ENCODE measurements at places on chromosomes 6 and 20.

DNA sequence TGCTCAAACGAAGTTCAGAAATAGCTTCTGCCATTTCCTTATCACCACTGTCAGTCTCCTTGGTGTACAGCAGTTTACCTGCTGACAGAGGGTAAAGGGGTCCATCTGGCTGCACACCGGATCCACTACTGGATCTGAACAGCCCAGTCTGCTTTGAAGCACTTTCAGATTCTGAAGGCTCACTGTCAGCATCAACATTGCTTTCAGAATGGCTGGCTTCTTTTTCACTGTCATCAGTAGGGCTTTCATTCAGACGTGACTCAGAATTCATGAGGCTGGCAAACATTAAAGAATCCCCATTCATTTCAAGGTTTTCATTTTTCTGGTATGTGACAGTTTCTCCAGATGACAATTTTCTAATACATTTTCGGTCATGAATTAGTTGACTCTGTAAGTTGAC, 21.0 kb upstream of the PNISR start:
- no peak for DNase-seq

DNA sequence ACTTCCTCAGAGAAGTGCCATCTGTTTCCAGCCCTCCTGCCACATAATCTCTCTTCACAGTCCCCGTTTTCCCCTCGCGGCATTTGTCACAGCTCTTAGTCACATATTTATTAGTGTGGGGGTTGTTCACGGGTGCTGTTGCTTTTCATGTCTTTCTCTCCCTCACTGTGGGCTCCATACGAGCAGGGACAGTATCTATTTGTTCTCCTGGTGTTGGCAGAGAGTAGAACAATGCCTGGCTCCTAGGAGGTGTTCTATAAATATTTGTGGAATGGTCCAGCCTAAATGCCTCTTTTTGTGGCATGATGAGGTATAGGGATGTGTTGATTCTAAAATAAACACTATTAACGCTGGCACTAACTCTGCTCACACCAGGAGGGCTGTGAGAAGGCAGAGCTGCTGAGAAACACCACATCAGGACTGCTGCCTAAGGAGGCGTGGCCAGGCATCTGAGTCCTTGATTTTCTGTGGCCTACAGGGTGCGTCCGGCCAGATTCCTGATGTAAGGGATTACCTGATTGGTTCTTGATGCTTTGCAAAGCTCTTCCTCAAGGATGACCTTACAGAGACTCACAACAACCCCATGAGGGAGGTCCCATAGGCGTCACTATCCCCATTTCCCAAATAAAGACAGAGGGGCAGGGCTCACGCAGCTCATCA, 219.8 kb upstream of the ARID1B start:
- DNase-seq = no peak

DNA sequence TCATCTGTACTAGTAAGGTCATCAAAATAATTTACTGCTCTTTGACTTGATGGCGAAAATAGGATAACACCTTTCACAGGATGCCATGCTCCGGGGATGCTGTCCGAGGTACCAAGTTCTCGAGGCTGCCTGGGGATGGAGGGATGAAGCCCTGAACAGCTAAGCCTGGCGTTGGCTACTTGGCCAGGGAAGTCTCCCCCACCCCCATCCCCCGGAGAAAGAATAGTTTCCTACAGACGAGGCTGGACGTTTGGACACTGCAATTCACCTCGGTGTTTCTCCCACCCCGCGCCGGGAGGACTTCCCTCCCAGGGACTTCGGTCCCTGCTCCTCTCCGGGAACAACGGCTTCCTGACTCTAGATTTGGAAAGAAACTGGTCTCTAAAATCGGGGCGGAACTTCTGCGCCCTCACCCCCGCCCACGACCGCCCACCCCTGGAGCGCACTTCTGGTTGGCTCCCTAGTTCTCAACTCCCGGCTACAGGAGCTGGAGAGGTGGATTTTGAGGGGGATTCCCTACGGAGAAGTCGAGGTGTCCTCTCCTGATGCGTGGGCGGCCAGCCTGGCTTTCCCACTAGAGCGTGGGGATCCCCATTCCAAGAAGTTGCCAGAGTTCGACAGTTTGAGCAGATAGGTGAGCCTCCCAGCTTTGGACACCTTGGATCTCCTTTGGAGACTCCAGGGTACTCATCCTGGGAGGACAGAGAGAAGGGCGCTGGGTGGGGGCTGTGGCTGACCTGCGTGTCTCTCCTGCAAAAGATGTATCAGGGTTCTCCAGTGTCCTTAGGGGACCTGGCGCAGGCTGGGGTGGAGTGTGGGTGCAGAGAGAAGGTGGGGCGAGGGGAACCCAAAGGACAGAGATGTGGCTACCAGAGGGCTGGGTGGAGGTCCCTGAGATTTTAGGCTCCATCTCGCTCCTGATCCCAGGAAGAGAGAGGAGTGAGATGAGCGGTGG, 1.1 kb downstream of the PCSK2 start:
- no peak for DNase-seq

- DNase-seq = no peak
These were observed 324.7 kb upstream of the JARID2 start for GRCh38 chr6:14921170-14921569.

DNA sequence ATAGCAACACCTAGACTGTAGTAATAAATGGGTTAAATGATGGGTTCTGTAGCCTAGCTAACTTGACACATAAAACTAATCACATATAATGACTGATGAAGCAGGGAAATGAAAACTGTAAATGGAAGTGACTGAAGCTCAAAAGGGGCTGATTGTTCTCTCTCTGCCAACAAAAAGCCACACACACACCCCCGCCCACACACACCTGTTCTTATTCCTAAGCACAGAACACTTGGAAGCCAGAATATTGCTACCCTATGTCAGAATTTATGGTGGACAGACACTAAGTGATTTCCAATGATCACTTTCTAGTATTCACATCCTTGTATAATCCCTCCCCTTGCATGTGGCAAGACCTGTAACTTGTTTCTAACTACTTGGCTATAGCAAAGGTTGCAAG, 603.5 kb downstream of the UTRN start:
- DNase-seq = peak; percentile 14

DNA sequence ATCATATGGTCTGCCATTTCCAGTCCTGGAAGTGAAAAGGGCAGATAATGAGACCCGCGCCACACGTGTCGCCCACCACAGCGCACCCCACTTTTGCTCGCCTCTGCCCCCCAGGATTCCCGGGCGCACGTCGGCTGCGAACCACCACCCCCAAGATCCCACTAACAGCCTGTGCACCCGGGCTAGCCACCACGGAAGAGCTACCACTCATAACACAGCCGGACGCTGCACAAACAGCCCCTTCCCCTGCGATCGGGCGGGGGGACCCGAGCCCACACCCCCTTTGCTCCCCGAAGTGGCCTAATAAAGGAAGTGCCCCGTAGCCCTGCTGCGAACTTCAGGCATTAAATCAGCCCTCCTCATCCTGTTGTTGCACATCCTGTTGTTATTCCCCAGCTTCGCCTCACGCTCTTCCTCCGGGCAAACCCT, 506 bp downstream of the CITED2 start:
- no peak for DNase-seq
